ENCODE measurements at places on chromosomes 16 and 17.

GRCh38 chr17:82582213-82582612 lies 62.7 kb downstream of the FOXK2 start:
- DNase-seq, result no peak

- no peak for DNase-seq
These were observed at the start of gene SDK2 for GRCh38 chr17:73644145-73645049. SDK2 (minus strand) TSS chr17:73644445; CDS start chr17:73644088, 357 bp downstream.

DNA sequence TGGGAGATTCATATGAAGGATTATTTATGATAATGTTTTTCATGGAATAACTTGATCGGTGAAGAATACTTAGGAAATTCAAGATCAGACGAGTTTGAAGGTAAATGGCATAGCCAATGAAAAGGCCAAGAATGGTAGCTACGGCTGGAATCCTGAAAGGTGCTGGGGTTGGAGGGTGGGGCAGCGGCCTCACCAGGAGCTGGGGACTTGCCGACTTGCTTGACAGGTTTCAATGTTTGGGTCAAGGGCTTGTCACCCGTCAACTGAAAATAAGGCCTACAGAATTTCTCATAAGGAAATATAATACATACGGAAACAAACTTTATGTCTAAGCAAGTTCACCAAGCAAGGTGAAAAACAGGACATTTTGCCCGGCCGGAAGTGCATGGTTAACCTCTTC lies 9.9 kb downstream of the CRYM start:
- no peak for DNase-seq

DNA sequence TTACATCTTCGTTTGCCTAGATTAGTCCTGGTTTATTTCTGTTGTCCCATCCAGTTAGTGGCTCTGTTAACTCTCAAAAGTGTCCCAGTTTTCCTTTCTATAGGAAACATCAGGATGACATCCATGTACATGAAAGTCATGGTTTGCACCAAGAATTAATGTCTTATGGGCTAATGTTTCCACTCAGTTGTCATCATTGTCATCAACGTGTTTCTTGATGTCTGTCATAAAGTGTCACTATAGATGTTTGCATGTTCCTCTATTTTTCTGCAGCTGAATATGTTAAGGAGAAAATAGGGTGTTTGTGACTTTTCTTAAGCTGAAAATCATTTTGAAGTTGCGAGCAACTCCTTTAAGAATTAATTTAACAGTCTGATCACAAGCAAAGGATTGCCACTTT lies 567.0 kb downstream of the TMEM114 start:
- no peak for DNase-seq

GRCh38 chr17:66960613-66961012 lies 3.9 kb upstream of the CACNG4 start:
- DNase-seq, result no peak

- DNase-seq, result no peak
These were observed 21.1 kb upstream of the JPT2 start for GRCh38 chr16:1656808-1657617.

GRCh38 chr16:86892509-86892908 lies 314.2 kb downstream of the FOXL1 start:
- DNase-seq, result no peak

GRCh38 chr17:65205655-65206054 lies 68.5 kb downstream of the RGS9 start:
- DNase-seq, result no peak

DNA sequence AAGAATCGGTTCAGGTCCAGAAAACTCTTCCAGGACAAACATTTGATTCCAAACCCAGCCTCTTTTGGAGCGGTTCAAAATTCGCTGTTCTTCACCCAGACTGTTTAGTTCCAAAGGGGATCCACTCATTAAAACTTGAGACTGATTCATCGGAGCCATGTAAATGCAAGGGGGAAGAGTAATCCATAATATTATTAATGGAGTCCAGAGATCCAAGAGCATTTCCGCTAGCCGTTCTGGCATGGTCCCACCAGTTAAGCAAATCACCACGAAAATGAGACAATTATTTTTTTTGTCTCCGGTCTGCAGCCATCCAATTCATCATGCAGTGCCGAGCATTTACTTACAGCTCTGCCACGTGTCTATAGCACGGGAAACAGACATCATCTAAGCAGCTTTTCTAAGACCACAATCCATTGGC lies 15.1 kb downstream of the CDH8 start:
- no peak for DNase-seq

DNA sequence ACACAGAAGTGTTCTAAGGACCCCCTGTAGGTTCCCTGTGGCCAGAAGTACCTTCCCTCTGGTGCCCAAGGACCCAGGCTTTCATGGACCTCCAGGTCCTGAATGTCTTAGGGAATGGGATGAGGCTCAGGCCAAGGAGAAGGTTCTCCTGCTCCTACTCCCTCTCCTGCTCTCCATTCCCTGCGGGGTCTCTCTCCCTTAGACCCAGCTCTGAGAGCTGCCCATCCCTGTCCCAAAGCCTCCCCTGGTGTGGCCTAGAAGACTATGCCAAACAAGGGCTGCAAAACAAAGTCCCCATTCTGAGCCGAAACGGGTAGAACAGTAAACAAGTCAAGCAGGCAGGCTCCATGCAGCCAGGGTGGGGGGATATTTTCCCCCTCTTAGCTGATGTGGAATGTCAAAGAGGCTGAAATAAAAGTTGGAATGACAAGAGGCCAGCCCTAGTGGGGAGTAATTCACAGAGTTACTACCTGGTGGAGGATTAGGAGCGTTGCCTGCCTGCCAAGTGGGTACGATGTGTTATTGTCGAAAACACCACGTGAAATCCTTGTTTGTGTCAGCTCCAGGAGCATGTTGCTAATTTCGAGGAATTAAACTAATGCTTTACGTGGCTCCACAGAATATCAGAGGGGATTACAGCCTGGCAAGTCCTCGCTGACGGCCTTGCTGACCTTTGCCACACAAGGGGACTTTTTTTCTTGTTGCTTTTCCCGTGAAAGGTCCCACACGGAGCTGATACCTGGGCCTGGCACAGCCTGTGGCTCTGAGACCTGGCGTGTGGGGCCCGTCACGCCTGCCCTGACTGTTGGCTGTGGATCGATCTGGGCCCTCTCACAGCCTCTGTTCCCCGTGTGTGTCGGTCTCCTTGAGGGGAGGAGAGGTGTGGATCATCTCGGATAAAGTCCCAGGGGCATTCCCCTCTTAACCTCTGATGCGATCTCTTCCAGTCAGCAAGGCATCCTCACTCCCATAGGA lies 2.9 kb downstream of the WFIKKN2 start:
- DNase-seq, result no peak

GRCh38 chr17:58414596-58414997 lies 2.7 kb downstream of the RNF43 start:
- DNase-seq, result no peak

DNA sequence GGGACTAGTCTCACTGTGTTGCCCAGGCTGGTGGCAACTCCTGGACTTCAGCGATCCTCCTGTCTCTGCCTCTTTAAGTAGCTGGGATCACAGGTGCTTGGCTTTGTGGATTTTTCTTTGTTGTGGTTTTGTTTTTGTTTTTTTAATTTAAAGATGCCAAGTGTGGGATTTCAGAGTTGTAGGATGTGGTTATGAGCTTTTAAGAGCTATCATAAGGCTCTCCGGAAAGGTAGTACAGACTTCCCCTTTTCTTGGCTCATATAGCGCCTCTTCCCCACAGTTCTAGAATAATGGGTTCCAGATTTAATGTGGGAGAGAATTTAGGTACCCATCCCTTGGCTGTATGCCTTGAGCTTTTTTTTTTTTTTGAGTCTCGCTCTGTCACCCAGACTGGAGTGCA lies 17.1 kb downstream of the AKAP1 start:
- DNase-seq, result no peak

DNA sequence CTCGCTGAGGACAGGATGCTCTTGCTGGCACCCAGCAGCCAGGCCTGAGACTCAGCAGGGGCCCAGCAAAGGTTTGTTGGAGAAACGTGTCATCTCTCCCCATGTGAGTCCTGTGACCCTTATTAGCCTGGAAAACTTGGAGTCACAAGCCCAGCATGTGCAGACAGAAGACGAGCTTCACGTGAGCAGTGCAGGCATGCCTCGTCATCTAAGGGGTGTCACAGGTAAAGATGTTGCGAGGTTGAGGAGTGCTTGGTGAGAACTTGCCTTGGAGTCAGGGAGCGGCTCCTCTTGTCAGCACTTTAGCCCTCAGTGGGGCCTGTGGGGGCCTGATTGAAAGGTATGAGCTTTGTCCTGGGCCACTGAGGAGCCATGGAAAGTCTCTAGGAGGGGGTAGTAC lies 2.1 kb upstream of the CTRL start:
- no peak for DNase-seq

GRCh38 chr17:41618341-41619035 lies 5.9 kb downstream of the KRT17 start:
- no peak for DNase-seq

DNA sequence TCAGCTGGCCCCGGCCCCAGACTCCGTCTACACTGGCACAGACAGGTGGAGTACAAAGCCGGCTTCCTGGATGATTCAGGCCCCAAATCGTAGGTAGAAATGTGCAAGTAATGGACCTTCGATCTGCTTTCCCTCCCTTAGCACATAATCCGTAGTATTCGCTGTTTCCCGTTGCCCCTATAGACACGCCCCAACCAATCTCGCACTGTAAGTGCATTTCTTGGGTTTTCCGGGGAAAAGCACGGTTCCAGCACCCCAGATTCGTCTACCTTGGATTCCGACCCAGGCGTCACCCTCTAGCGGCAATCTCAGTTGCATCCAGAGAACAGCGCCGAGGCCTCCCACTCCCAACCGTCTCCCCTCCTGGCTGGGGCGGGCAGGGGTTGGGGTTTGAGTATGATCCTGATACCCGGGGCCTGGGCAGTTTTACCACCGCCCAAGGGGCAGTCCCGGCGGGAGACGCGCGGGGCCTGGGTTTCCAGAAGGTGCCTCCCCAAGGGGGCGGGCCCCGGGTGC lies 12.1 kb upstream of the FOXF1 start:
- no peak for DNase-seq

DNA sequence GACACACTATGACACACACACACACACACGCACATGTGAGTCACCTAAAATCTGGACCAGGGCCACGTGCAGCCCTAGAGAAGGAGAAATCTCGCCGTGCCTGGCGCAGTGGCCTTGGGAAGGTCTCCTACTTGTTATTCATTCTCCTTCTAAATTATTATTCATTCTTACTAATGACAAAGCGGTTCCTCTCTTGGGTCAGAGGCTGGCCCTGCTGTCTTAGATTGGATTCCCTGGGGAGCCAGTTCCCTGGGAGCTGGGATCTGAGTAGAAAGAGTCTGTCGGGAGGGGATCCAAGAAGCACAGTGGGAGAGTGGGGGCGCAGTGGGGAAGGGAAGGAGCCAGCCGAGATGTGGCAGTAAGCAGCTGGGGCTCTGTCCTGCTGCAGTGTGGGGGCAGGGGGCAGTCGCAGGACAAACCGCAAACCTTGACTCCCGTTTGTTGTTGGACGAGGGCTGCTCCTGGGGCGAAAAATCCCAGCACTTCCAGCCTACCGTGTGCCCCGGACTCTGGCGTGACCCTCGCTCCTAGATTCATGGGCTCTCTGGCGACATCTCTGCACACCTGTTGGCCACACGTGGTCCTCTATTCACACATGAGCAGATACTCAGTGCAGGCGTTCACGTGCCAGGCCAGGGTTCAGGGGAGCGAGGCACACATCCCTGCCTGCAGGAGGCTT lies 18.7 kb upstream of the JPH3 start:
- DNase-seq, result no peak

GRCh38 chr17:51630101-51630671 lies 369.8 kb downstream of the UTP18 start:
- DNase-seq, result no peak

- DNase-seq, result no peak
These were observed 101.5 kb upstream of the CDH5 start for GRCh38 chr16:66265048-66265415.

GRCh38 chr17:28902819-28903545 lies at the start of gene DHRS13:
DHRS13 (minus strand) TSS chr17:28903079; CDS start chr17:28902944, 135 bp downstream.
- DNase-seq, result peak; percentile 88

- DNase-seq, result no peak
These were observed 3.0 kb downstream of the SALL1 start for GRCh38 chr16:51147776-51148677.

DNA sequence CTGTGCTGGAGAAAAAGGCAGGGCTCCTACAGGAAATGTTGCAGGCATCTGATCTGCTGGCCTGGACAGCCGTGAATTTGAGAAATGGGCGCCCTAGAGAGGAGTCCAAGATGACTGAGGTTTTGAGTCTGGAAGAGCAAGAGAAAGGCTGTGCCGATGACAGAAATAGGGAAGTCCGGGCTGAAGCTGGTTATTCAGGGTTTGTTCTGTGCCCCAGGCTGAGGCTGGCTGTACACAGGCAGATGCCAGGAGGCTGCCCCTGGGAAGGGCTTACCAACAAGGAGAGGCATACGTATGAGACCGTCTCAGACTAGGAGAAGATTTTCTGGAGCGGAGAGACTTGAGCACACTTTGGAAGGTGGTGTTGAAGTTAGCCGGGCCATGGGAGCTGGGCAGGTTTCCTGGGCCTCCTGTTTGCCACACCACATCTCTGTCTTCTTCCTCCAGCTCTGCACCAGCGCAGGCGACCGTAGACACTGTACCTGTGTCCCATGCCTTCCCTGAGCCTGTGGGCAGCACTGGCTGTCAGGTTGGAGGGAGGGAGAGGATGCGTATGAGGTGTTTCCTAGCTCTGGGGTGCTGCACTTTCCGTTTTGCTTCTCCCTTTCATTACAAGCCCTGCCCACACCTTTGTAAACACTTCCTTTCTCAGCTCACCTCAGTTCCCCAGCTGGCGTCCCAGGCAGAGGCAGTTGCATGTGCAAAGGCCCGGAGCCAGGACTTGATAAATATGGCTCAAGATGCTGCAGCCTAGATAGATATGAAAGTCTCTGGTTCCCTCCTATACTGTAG lies 80.8 kb downstream of the SPECC1 start:
- no peak for DNase-seq

DNA sequence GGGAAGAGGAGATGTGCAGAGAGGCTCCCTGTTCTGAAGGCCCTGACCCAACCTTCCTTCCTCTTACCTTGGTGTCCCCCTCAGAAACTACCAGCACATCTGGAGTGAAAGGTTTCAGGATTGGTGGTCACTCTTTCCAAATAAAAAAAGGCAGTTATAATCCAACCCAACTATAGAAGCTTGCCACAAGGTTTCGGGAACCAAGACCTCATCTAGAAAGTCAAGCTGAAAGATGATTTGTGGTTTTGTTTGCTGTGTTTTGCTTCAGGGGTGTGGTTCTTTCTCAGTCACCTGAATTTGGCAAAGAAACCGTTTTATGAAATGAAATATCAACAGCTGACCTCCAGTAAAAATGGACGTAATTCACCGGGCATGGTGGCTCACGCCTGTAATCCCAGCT lies 19.3 kb downstream of the SHMT1 start:
- DNase-seq, result no peak
